ENCODE measurements at places on chromosomes 4 and X.

DNA sequence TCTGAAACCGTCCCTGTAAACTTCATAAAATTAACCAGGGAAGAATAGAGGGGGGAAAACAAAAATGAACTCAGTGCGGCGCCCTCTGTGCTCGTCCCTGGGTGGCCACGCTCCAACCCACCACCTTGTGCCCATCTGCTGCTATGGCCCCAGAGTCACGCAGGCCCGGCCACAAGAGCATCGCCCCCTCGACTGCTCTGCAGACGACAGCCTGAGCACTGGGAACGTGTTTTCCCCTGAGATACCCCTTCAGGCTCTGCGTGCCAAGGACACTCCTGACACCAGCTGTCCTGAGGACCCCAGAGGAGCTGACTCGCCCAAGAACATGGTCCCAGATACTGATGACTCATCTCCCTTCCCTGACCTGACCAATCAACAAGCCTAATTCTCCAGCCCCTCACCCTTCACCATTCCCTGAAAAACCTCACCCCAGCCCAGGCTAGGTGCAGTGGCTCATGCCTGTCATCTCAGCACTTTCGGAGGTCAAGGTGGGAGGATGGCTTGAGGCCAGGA is 64.1 kb upstream of the GPR78 start:
- peak; percentile 57 for DNase-seq

GRCh38 chr4:81472281-81473182 is 825 bp upstream of the RASGEF1B start:
- peak; percentile 26 for DNase-seq

GRCh38 chrX:24515447-24515846 is 50.4 kb downstream of the PDK3 start:
- DNase-seq, result peak; percentile 3

DNA sequence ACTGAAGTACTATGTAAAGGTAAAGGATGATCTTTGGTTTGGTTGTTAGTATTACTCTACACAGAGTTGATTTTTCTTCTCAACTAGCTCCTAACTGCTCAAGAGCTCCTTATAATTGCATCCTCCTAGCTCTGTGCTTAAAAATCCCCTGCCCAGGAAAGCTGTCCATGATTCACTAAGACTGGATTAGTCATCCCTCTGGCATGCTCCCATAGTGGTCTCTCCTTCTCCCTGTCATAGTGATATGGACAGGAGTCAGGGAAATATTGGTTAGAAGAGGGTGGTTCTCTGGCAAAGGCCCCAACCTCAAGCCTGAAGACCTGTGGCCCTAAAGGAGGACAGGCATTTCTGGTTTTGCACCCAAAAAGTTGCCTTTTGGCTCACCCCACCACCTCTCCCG is 242.3 kb upstream of the KCNIP4 start:
- peak; percentile 88 for DNase-seq

DNA sequence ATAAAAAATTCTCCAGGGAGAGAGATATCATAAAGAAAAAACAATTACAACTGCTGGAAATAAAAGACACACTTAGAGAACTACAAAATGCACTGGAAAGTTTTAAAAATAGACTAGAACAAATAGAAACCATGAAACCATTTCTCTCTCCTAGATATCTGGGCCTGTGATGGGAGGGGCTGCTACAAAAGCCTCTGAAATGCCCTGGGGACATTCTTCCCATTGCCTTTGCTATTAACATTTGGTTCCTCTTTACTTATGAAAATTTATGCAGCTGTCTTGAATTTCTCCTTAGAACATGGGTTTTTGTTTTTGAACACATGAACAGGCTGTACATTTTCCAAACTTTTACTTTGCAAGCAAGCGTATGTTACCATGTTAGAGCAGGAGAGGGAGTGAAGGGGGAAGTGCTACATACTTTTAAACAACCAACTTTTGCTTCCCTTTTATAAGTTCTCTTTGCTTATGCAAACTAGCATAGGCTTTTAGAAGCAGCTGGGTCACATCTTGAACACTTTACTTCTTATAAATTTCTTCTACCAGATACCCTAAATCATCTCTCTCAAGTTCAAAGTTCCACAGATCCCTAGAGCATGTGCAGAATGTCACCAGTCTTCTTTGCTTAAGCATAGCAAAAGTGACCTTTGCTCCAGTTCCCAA is 47.9 kb upstream of the PACRGL start:
- no peak for DNase-seq

DNA sequence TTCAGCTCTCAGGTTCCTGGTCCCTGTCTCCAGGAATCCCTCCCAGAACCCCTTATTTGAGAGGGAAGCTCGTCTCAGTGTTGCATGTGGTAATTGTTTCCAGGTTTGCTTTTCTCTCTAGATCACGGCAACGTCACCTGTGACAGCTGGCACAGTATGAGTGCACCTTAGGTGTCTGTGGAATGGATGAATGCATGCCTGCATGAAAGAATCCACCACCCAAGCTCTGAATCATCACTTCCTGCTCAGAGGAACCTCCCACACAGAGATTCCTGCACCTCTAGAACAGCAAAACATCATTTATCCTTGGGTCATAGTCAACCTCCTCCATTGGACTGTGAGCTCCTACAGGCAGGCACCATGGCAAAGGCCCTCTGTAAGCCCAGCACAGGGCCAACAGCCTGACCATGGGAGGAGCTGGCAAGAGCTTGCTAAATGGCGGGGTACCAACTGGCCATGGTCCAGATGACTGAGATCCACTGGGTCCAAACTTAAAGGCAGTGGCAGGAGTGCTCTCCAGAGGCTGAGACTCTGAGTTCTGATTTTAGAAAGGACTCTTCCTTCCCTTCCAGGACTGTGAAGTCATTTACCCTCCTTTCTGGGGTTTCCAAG is 116.2 kb downstream of the SLC2A9 start:
- DNase-seq, result no peak

DNA sequence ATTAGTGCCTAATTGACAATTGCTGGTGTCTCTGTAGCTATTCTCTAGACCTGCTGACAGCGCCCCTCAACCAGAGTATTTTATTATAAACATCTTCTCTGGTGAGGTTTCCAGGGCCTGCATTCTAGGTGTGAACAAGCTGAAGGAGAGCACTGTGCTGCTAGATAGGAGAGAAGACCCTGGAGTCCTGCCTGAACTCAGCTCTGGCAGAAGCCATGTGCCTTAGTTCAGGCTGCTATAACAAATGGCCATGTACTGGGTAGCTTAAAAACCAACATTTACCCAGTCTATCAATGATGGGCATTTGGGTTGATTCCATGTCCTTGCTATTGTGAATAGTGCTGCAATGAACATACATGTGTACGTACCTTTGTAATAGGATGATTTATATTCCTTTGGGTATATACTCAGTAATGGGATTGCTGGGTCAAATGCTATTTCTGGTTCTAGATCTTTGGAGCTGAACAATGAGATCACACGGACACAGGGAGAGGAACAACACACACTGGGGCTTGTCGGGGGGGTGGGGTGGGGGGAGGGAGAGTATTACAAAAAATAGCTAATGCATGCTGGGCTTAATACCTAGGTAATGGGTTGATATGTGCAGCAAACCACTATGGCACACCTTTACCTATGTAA is 185.5 kb upstream of the CPEB2 start:
- no peak for DNase-seq

GRCh38 chr4:37383579-37384229 is 139.2 kb downstream of the NWD2 start:
- DNase-seq, result peak; percentile 13

- DNase-seq, result no peak
Observed at GRCh38 chr4:64503416-64503815, 94.2 kb upstream of the TECRL start.

- peak; percentile 82 for DNase-seq
Observed at GRCh38 chr4:150501009-150501727, 80.8 kb upstream of the MAB21L2 start.

GRCh38 chrX:16931371-16931770 is 15.1 kb upstream of the REPS2 start:
- no peak for DNase-seq

- peak; percentile 52 for DNase-seq
Observed at GRCh38 chr4:48939785-48940184, 33.2 kb upstream of the OCIAD2 start.

DNA sequence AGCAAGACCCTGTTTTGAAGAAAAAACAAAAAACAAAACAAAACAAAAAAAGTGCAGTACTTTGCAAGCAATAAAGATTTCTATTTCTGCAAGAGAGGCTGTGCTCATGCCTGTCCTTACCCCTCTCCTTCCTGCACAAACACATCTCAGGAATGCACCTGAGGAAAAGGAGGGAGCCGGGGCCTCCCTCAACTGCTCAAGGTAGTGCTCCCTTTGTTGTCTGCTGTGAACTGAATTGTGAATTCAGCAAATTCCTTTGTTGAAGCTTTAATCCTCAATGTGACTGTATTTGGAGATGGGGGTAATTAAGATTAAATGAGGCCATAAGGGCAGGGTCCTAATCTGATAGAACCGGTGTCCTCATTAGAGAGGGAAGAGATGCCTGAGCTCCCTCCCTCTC is 13.9 kb downstream of the FTSJ1 start:
- DNase-seq, result no peak

- DNase-seq, result no peak
Observed at GRCh38 chr4:85955620-85956292, 404.1 kb downstream of the MAPK10 start.

- no peak for DNase-seq
Observed at GRCh38 chr4:1362521-1362920, 15.5 kb downstream of the UVSSA start.

GRCh38 chr4:156677131-156677531 is 294.5 kb downstream of the PDGFC start:
- peak; percentile 43 for DNase-seq

GRCh38 chr4:106314960-106315359 is 1.0 kb downstream of the TBCK start:
- DNase-seq, result no peak

GRCh38 chrX:9182041-9182440 is 148.1 kb upstream of the FAM9B start:
- DNase-seq, result no peak

DNA sequence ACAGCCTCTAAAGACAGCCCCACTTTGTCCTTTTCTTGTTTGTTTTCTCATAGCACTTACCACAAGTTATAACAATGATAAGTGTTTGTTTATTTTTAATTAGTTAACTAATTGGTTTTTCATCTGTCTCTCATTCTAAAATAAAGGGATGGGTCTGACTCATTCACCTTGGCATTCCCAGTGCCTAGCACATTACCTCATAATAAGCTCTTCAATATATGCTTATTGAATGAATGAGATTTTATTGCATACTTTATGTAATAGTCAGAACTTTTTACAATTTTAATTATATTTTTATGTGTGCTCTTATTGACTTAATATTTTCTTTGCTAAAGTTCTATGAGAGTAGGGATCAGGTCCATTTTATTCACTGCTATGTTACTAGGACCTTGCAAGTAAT is 22.8 kb upstream of the PRKG2 start:
- DNase-seq, result no peak

GRCh38 chr4:105666693-105667092 is 41.8 kb downstream of the INTS12 start:
- no peak for DNase-seq

- DNase-seq, result no peak
Observed at GRCh38 chr4:164193676-164194075, 560.3 kb upstream of the SMIM31 start.

DNA sequence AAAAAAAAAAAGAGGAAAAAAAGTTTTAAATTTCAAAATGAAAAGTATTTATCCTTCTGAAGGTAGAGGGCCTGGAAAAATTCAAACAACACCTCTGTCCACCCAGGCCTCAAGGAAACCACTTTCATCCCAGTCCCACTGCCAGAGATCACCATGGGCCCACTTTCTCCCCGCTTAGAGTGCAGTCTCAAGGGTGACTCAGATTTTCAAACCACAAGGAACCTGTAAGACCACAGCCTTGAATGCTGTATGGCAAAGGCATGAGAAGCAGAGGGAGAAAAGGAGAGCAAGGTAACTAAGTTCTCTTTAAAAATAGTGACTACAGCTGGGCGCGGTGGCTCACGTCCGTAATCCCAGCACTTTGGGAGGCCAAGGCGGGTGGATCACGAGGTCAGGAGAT is 87.9 kb upstream of the PACRGL start:
- DNase-seq, result no peak

DNA sequence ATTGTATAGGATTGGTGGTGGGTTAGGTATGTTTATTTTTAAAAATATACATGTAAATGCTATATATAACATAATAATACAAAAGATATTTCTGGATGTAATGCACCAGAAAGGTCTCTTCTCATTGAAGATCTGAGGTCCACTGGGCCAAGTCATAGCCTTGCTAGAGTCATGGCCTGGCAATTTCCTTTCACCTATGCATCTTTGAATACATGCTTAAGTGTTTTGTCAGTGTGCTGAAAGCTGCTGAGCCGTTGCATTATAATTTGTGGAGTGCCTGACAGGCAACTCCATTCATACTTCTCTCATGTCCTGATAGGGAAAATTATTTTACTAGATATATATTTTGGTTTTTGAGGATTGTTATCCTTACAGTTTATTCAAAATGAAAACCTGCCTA is 410.2 kb upstream of the CT83 start:
- DNase-seq, result no peak

DNA sequence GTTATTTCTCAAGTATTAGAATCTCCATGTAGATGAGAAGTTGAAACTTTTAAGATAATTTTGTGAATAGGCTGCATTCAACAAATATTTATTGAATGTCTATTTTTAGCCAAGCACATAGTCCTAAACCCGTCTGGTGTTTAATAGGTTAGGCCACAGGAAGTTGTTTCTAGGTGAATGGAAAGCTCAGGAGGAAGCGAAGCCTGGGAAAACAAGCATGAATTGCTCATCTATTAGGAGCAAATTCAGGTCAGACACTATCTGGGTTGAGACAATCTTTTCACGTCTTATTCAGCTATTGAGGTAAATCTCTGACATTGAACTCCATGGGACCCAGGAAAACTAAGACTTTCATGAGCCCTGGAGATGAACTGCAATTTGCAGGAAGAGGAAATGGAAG is 43.1 kb upstream of the FREM3 start:
- no peak for DNase-seq

DNA sequence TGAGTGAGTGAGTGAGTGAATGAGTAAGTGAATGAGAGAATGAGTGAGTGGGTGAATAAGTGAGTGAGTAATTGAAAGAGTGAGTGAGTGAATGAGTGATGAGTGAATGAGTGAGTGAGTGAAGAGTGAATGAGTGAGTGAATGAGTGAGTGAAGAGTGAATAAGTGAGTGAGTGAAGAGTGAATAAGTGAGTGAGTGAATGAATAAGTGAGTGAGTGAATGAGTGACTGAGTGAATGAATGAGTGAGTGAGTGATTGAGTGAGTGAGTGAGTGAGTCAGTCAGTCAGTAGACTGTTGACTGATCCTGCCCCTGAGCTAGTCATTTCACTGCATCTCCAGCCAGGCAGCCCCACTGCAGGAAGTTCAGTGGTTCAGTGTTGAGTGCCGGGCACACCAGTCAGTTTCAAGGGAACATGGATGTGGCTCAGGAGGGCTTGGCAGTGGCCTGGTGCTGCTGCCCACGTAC is 228.4 kb upstream of the PSAPL1 start:
- DNase-seq, result no peak

DNA sequence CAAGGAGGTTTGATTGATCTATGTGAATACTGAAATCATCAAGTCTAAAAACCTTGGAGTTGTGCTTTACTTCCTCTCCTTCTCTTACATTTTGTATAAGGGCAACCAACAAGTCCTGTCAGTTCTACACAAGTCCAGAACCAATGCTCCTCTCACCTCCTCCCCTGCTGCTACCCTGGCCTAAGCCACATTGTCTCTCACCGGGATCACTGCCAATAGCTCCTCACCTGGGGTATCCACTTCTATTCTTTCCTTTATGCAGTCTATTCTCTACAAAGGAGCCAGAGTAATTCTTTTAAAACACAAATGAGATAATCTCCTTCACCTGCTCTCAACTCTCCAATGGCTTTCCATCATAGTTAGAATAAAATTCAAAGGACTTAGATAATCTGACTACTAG is 13.3 kb upstream of the ARHGEF6 start:
- no peak for DNase-seq

- DNase-seq, result no peak
Observed at GRCh38 chr4:86398187-86398586, 38.3 kb upstream of the MAPK10 start.
